ENCODE measurements at places on chromosomes 6 and 20. TPM values are rescaled to one million over a fixed set of nuclear protein-coding genes. Genes with fewer than 3 reads are reported as not detected.

OR2B6 gene
- polyA plus RNA-seq = not detected

ADGRB3 gene
- polyA plus RNA-seq = not detected

GJA10 gene
- not detected for polyA plus RNA-seq

PI16 gene
- 13.6 TPM for polyA plus RNA-seq

DUSP15 gene
- not detected for polyA plus RNA-seq

GFOD1 gene
- 3.6 TPM for polyA plus RNA-seq

SEMG1 gene
- polyA plus RNA-seq = not detected
